ENCODE measurements at places on chromosomes 3 and 15. TPM values are rescaled to one million over a fixed set of nuclear protein-coding genes. Genes with fewer than 3 reads are reported as not detected.
A peak's percentile ranks its signal among the peaks of the same experiment; 100 is the strongest.

DNA sequence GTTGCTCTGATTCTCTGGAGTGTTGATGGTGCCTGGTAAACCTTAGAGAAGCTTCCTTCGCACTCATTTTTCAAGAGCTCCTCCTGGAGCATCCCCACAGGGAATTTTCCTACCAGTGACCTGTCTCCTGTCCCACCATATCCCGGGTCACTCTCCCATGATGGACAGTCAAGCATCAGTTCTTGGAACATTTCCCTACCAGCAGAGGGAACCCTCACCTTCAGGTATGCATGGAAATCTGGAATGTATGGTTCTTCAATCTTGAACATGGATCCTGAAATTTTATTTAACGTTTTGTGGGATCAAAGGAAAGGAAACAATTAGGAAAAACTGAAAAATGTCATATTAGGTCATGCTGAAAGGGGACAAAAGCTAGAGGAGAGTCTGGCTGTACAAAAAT, 153.8 kb downstream of the SPATA16 start:
- no peaks in the 10 kb centered on the region for H3K4me1 ChIP-seq
- H3K27ac ChIP-seq, result no peak overlapping the region
- no peak overlapping the region for H3K4me3 ChIP-seq
- no peaks in the 10 kb centered on the region for H3K36me3 ChIP-seq
- peak; percentile 72 for DNase-seq
- no peaks in the 10 kb centered on the region for H3K27me3 ChIP-seq

DNA sequence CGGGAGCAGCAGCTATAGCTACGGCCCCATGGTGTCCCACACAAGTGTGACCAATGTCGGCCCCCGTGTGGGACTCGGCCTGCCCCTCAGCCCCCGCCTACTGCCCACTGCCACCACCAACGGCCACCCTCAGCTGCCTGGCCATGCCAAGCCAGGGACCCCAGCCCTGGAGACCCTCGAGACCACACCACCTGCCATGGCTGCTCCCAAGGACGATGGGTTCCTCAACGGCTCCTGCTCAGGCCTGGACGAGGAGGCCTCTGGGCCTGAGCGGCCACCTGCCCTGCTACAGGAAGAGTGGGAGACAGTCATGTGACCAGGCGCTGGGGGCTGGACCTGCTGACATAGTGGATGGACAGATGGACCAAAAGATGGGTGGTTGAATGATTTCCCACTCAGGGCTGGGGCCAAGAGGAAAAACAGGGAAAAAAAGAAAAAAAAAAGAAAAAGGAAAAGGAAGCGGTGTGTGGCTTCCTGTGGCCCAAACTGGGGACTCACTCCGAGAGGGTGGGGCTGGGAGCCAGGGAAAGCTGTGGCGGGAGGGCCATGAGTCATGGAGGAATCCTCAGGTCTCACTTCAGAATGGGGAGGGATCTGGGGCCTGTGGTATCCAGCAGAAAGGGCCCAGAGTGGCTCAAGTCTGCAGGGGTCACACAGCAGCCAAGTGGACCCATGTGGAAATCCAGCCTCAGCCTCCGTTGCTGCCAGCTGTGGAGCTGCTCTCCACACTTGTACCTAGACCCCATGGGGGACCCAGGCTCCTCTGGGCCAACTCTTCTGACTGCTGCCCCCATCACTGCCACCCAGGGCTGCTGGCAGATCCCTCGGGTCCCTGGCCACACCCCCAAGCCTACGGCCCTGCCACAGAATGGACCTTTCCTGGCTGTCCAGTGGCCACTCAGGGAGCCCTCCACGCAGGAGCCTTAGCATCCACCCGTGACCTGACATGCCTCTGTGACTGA, 26.1 kb downstream of the PTH1R start:
- H3K4me3 ChIP-seq, result no peak overlapping the region
- H3K4me1 ChIP-seq, result no peaks in the 10 kb centered on the region
- no peaks in the 10 kb centered on the region for H3K27me3 ChIP-seq

- no peak overlapping the region for H3K27ac ChIP-seq
- DNase-seq, result peak; percentile 71
- no peaks in the 10 kb centered on the region for H3K27me3 ChIP-seq
- no peaks in the 10 kb centered on the region for H3K36me3 ChIP-seq
These were observed 196.5 kb upstream of the ZPLD1 start for GRCh38 chr3:102238362-102238761.

FETUB gene
- total RNA-seq, result not detected

DNA sequence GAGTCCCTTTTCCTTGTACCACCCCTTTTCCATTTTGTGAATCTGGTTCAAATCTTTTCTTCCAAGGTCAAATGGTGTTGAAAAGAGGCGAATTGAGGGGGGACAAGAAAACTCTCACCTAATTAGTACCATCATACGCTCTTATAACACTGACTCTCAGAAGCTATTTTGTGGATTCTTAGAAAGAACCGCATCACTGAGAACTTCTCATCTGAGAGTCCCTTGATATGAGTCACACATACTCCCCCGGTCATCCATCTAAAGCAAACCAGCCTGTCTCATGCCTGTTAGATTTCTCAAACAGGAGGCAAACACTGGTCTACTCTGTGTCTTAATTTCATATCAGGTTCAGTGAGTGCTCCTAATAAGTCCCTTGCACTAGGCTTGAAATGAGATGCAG, 76.5 kb upstream of the SPRED1 start:
- DNase-seq, result no peak
- H3K36me3 ChIP-seq, result no peaks in the 10 kb centered on the region
- H3K27ac ChIP-seq, result no peak overlapping the region
- H3K27me3 ChIP-seq, result no peaks in the 10 kb centered on the region
- no peaks in the 10 kb centered on the region for H3K4me1 ChIP-seq
- H3K4me3 ChIP-seq, result no peak overlapping the region

- H3K4me3 ChIP-seq, result no peak overlapping the region
- H3K36me3 ChIP-seq, result no peaks in the 10 kb centered on the region
- H3K27me3 ChIP-seq, result no peaks in the 10 kb centered on the region
These were observed 4.9 kb upstream of the UCN2 start for GRCh38 chr3:48568476-48568875.

PLAAT1 gene
- total RNA-seq, result 9.2 TPM

DNA sequence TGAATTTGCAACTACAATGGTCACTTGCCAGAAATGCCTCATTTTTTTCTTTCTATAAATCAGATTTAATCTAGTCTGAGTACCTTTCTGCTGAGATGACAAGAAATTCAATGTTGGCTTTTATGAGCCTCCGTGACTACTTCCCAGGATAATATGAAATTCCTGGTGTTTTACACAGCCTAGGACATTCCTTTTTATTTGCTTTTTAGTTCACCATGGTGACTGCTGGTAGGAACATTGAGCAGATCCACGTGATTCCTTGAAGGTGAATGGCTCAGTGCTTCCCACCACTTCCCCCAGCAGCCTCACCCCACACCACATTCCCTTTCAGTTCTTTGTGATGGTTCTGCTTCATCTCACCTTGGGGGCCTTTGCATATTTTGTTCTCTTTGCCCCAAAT, 4.3 kb upstream of the NPTN start:
- H3K4me1 ChIP-seq, result no peaks in the 10 kb centered on the region
- no peak overlapping the region for H3K4me3 ChIP-seq
- no peaks in the 10 kb centered on the region for H3K36me3 ChIP-seq

TMEM266 gene
- 1.8 TPM for total RNA-seq

PLA2G4F gene
- 0.22 TPM for total RNA-seq

ISLR gene
- not detected for total RNA-seq

GRCh38 chr3:12793701-12794100, 2.8 kb upstream of the CAND2 start:
- no peak for DNase-seq
- H3K4me3 ChIP-seq, result no peak overlapping the region
- no peak overlapping the region for H3K27ac ChIP-seq
- H3K4me1 ChIP-seq, result no peaks in the 10 kb centered on the region
- no peaks in the 10 kb centered on the region for H3K36me3 ChIP-seq

DNA sequence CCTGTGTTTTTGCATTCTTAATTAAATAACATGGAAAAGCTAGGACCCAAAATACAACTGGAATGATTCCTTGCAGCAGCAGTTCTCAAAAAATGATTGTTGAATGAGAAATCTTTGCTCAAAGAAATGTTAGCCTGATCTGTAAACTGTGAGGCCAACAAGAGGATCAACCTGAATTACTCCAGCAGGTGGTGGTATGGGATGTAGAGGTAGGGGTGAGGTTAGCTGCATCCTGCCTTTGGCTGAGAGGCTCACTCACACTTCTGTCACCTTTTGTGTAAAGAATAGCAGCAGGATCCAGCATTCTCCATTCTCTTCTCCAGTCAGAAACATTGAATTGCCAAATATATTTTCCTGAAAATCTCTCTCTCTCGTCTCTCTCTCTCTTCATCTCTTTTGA, 26.5 kb upstream of the FAM98B start:
- no peak overlapping the region for H3K27ac ChIP-seq
- H3K4me1 ChIP-seq, result no peaks in the 10 kb centered on the region
- no peak for DNase-seq
- no peaks in the 10 kb centered on the region for H3K36me3 ChIP-seq
- no peak overlapping the region for H3K4me3 ChIP-seq

DNA sequence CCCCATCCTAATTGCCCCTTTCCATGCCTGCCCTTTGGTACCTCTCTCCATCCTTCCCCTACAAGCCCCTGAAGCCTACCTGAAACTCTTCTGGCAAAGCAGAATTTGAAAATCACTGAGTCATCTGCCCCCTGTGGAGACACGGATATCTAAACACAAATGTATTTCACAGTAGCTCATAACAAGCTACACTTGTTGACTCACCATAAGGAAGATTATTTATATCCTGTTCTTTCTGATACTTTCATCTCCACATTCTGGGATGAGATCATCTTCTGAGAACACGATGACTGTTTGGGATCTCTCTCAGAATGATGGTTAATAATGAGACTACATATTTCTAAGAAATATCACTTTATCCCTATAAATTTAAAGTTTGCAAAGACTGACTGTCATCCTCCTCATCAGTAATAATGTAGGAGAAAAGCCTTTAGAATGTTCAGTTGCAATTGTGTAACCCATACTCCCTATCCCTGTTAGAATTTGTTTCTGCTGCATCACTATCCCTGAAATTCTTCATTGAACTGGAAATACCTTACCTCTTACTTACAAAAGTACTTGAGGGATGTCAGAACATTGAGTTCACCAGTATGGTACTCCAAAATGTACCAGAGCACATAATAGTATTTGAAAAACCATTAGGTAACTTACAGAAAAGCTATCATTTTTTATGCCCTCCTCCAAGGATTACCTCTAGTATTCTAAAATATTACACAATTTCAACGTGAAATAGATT, 116.1 kb upstream of the IL12A start:
- DNase-seq, result no peak
- no peaks in the 10 kb centered on the region for H3K4me1 ChIP-seq
- H3K27ac ChIP-seq, result no peak overlapping the region
- no peak overlapping the region for H3K4me3 ChIP-seq

GRCh38 chr3:113035387-113035982, 44.7 kb downstream of the GTPBP8 start:
- peak; percentile 77 for DNase-seq
- no peak overlapping the region for H3K27ac ChIP-seq
- H3K36me3 ChIP-seq, result no peaks in the 10 kb centered on the region
- no peak overlapping the region for H3K4me3 ChIP-seq

DNA sequence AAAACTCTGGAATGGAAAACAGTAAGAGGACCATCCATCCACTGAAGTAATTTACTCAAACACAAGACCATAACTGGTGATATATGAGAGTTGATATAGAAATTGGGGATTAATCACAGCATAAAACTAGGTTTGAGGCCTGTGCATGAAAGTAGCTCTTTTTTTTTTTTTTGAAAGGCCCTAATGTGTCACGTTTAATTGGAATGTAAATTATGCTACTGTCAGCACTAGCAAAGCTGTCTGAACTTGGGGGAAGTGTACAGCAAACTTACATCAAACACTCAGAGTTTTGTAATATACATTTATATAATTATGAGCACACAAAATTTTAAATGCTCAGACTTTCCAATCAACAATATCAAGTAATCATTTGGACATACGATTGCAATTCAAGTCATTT, 154.1 kb downstream of the GREM1 start:
- H3K4me3 ChIP-seq, result no peak overlapping the region
- H3K27ac ChIP-seq, result no peak overlapping the region
- H3K4me1 ChIP-seq, result no peaks in the 10 kb centered on the region

AGBL1 gene
- not detected for total RNA-seq

GRCh38 chr15:75114796-75115195, 86.9 kb upstream of the C15orf39 start:
- no peaks in the 10 kb centered on the region for H3K36me3 ChIP-seq
- DNase-seq, result no peak
- H3K4me1 ChIP-seq, result no peaks in the 10 kb centered on the region
- H3K4me3 ChIP-seq, result no peak overlapping the region
- no peak overlapping the region for H3K27ac ChIP-seq

PIGBOS1 gene
- 12.1 TPM for total RNA-seq

SAMD7 gene
- not detected for total RNA-seq

DLL4 gene
- 0.64 TPM for total RNA-seq

DNA sequence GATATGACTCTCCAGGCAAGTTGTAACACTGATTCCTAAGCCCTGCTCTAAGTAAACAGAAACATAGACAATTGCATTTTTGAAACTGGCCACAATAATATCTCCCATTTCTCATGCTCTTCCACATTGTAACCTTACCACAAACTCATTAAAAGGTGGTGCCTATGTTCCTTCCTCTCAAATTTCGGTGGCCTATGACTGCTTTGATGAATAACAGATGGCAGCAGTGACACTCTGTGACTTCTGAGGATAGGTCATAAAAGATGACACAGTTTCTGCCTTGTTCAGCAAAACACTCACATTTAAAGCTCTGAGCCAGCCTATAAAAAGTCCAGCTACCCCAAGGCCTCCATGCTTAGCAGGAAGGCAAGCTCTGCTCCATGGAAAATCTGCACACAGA, 195.2 kb downstream of the EFHB start:
- H3K36me3 ChIP-seq, result no peaks in the 10 kb centered on the region
- DNase-seq, result no peak
- no peaks in the 10 kb centered on the region for H3K4me1 ChIP-seq
- H3K4me3 ChIP-seq, result no peak overlapping the region

DNA sequence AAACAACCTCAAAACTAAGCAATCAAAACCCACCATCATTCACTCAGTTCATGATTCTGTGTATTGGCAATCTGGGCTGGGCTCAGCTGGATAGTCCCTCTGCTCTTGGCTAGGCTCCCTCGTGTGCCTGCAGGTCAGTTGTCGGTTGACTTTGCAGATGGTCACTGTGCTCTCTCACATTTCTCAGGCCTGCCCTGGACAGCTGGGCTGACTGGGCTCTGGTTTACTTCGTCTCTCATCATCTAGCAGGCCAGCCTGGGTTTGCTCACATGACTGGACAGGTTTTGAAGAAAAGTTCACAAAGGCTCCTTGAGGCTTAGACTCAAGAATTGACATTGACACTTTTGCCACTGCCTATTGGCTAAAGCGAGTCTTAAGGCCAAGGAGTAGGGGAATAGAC, 105.0 kb upstream of the CTNNB1 start:
- no peaks in the 10 kb centered on the region for H3K36me3 ChIP-seq
- peak; percentile 11 for DNase-seq
- H3K27ac ChIP-seq, result no peak overlapping the region
- H3K4me1 ChIP-seq, result peaks cover 4% of the 10 kb centered on the region

Measured in endodermal cell (in vitro differentiated cells).